Activated CD8-positive, alpha-beta memory T cell treated with anti-CD3 and anti-CD28 coated beads for 1 hour (primary cell): ENCODE measurements at places on chromosomes 7 and 10.

DNA sequence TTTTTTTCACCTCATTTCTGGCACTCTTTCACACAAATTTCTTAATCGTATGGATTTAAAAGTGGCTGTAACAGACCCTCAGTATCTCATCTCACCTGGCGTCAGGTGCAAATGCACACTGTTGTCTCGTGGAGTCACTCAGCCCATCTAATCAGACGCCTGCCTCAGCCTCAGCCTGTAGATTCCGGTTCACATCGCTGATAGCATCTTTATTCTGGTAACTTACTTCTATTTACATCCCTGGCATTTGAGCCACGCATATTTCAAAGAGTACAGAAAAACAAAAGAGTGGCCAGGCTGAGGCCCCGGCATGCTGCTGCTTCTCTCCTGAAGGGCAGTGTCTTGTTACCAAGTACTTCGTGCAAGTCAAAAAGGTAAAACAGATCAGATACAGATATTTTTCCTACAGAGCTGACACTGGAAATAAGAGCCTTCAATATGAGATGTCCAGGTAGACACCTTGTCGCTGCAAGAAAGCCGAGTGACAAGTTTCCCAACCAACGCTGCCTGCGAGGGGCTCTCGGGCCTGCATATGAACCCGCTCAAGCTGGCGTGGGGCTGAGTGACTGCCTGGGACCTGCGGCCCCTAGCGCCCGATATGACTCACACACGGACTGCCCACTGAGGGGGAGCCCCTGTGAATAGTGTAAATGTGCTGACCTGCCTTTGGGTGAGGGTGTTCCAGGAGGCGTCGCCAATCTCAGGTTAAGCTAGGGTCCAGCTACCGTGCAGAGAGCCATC, 4.3 kb downstream of the VIPR2 start:
- no peak for DNase-seq

GRCh38 chr10:44577533-44577932, 192.6 kb upstream of the CXCL12 start:
- no peak for DNase-seq

GRCh38 chr7:476736-477360, 42.8 kb downstream of the PDGFA start:
- DNase-seq: no peak

DNA sequence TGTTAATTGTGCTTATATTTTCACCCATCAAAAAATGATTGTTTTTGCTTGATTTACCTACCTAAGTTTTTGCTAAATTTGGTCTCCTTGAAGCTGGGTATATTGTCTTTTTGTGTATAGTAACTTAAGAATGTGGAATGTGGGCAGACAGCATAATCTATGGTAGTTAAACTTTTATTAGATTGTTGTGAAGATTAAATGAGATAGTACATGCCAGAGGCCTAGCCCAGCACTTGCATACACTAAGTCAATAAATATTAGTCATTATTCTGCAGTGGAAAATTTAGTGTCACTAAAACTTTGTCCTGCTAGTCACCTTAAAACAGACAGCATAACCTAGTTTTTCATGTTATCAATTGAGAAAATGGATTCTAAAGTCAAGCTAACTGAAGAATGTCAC, 19.3 kb upstream of the RPA3 start:
- DNase-seq: no peak

DNA sequence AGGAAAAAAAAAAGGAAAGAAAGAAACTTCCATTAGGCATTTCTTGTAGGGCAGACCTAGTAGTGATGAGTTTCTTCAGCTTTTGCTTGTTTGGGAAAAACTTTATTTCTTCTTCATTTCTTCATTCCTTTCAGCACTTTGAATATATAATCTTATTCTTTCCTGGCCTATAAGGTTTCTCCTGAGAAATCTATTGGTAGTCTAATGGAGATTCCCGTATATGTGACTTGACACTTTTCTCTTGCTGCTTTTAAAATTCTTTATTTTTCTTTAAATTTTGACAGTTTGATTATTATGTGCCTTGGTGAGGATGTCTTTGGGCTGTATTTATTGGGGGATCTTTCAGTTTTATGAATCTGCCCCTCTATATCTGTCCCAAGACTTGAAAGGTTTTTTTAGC, 3.9 kb upstream of the BTAF1 start:
- DNase-seq: no peak

GRCh38 chr10:62170732-62171131, 97.9 kb downstream of the RTKN2 start:
- DNase-seq: no peak

GRCh38 chr10:74021248-74022055, 23.5 kb downstream of the VCL start:
- no peak for DNase-seq

- no peak for DNase-seq
These were observed 204.3 kb downstream of the PTEN start for GRCh38 chr10:88067737-88068136.

DNA sequence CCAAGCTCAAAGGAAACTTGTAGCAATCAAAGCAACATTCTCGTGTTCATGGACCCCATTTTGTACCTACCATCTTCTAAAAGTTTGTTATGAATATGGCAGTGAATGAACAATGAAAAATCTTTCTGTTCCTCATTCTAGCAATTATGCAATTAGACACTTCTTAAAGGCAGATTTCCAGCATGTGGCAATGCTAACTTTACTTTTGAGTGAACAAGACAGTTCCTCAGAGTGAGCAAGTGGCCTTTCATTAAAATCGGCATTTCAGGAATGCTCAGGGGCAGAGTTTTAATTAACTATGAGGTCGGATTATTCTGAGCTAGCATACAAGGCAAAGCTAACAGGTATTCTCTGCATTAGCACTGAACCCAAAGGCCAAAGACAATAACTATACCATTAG, 48.4 kb upstream of the NFE2L3 start:
- DNase-seq: no peak

DNA sequence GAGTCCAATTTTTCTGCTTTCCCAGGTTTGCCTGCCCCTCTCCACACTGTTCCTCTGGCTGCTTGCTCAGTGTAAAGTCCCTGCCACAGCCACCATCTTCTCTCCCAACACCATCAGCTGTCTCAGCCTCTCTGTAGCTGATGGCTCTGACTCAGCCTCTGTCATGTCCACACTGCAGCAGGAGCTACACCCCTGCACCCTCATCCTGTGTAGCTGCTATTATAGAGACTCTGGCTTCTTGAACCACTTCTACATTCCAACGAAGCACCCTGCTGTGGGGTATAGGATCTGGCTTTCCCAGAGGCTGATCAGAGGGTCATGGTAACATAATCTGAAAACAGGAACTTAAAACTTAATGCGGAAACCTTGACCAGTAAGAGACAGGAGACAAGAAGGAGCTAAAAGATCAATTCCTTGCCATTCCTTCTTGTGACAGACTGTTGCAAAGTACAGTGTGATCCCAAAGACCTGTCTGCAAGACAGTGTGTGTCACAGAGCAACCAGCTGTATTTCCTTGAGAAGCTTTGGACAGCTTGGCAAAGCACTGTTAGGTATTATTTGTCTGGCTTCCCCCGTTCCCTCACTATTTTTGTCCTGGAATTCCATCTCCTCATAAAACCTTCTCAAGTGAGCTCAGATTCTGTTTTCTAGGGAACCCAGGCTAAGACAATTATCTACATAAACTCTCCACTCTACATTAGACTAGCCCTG, 42.3 kb downstream of the NRCAM start:
- DNase-seq: no peak

GRCh38 chr10:89553064-89553734, 17.8 kb upstream of the SLC16A12 start:
- no peak for DNase-seq

- DNase-seq: no peak
These were observed 268.3 kb downstream of the SNX13 start for GRCh38 chr7:17671956-17672355.

DNA sequence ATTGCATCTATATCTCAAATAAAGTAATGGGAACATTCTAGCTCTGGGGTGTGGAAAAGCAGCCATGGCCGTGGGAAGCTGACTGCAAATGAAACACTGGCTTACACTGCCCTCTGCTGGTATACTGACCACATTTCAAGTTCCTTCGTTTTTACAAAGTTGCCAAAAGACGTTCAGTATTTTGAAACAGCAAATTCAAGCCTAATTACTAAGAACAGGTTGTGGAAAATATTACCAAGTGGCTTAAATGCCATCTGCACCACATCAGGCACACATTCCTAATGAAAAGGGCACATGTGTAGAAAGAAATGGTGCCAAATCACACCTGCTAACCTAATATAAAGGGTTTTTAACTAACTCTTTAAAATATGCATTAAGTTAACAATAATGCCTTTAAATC, 83.9 kb downstream of the JAZF1 start:
- DNase-seq: no peak

- DNase-seq: no peak
These were observed 207.0 kb downstream of the DNAJB6 start for GRCh38 chr7:157543791-157544190.

- DNase-seq: no peak
These were observed 38.5 kb downstream of the CABCOCO1 start for GRCh38 chr10:61701055-61701705.

- DNase-seq: no peak
These were observed 80.5 kb downstream of the RTKN2 start for GRCh38 chr10:62188021-62188616.

DNA sequence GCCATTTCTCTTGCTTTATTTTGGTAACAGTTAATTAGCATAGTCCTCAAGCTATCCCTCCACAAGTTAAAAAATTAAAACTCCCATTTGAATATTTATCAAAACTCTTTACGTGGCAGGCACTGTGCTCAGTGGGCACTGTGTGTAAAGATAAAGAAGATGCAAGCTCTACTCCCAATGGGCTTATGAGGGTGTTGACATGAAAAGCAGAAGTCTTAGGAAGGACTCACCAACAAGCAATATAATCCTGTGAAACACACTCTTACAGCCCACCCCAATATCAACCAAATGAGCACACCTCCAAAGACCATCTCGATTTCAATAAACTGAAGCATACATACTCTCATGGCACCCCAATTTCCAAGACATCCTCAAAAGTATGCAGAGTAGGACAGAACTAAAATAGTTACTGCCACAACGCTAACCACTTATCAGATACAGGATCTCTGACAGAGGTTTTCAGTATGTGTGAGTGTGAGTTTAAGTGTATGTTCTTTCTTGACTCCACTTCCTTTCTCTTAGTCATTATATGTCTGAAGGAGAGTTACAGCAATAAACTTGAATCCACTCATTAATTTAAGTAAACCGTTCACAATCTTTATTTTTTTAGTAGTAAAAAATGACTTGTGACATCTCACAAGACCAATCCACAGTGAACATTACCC, 120.0 kb downstream of the PDE1C start:
- DNase-seq: no peak

GRCh38 chr10:35643151-35644049, 1.3 kb upstream of the FZD8 start:
- no peak for DNase-seq

DNA sequence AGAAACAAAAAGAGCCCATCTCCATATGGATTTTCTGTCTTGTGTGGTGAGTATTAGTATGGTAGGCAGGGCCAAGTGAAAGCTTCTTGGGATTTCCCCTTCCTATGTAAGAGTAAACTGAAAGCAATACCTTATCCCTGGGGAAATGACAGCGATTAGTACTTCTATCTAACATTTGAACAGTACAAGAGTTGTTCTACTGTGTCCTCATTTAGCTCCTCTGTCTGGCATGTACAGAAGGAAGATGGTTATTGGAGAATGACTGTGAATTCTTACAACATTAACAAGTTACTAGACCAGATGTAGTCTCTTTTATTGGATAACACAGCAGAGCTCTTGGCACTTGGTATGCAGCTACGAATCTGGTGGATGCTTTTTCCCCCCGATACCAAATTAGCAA, 17.9 kb upstream of the TRIL start:
- DNase-seq: no peak

- DNase-seq: no peak
These were observed 303.7 kb downstream of the WDR11 start for GRCh38 chr10:121154846-121155245.

GRCh38 chr7:37709631-37710509, 26.3 kb downstream of the GPR141 start:
- DNase-seq: no peak

GRCh38 chr7:137882261-137882668, 35.5 kb upstream of the DGKI start:
- no peak for DNase-seq

DNA sequence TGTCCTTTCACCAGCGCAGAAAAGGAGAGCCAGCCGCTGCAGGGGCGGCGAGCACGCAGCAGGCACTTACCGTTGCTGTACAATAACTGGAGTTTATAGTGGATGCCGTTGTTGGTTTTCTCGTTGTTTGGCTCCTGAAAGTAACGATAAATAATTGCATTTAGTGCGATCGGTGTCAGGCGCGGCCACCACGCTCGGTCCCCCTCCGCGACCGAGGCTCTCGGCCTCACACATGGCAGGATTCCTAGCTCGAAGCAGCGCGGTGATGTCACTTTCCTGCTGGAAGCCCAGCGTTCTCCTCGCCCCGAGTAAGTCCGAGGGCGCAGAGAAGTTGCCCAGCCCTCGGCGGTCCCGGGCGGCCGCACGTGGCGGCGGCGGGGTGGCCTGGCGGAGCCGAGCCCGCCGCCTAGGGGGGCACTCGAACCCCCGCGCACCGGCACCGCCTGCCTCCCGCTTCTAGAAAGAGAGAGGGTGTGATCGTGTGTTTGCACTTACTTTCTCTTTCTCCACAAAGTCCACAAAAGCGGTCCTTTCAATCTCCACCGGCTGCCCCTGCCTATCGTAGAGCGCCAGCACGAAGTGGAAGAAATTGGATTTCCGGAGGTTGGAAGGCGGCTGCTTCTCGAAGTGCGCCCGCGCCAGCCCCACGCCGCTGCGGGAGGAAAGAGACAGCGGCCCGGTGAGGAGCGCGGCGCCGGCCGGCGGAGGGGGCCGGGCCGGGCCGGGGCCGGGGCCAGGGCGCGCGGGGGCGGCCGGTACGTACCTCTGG, 1.0 kb downstream of the EBF3 start:
- DNase-seq: no peak

DNA sequence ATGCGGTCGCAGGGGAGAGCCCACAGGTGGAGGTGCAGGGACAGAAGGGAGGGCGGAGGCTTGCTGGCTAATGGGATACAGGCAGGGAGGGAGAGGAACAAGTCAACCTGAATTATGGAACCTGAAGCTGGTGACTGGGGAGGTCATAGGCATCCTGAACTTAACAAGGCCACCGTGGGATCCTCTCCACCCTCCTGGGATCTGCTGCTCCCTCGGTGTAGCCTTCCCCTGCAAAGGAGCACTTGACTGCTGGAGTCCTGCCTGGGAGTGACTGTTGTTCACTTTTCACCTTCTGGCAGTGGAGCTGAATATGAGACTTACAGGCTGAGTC, 223.1 kb downstream of the GFRA1 start:
- no peak for DNase-seq

GRCh38 chr7:33307205-33307604, 177.8 kb downstream of the BBS9 start:
- no peak for DNase-seq

GRCh38 chr10:12636571-12636970, 287.2 kb downstream of the CAMK1D start:
- DNase-seq: no peak

DNA sequence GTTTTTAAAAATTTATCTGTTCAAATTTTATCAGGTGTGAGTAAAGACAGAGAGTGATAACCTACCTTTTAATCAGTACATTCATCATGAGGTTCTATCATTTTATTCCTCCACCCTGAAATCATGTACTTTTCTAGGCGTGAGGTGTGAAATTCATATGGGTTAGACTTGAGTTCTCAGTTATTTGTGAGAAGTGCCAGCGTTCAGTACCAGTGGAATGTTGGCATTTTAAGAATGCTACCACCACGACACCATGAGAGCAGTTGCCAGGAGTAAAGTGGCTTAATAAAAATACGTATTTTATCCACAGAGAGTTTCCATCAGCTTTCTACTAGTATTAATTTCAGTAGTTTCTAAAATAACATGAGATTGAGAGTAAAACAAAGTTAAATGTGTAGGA, 104.1 kb upstream of the FERD3L start:
- DNase-seq: no peak

GRCh38 chr7:380139-380485, 90.1 kb downstream of the FOXL3 start:
- no peak for DNase-seq
